ENCODE measurements at places on chromosomes 5 and 9.

DNA sequence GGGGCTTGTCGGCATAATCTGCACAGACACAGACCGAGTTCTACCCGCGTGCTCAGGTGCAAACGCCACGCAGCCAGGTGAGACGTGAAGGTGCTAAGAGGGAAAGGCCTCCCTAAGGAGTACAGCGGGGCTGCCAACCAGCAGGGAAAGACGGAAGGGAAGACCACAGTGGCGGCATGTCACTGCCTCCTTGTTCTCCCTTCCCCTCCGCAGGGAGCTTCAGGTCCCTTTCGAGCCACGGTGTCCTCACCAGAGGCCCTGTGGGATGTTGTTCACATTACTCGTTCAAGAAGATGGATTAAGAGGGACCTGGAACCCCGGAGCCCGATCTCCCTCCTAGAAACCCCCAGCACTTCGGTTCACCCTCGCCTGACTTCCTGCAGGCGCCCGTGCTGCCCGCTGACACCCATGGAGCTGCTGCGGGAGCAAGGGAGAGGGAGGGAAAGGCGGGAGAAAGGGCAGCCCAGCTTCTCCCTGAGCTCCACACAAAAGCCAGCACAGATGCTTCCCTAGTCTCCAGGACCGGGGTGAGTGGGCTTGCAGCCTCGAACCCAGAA is 686 bp downstream of the BRD9 start:
- DNase-seq = no peak

- DNase-seq = no peak
Measured at GRCh38 chr5:8954801-8955200, 591.1 kb downstream of the SEMA5A start.

GRCh38 chr5:82476155-82476554 is 198.0 kb upstream of the RPS23 start:
- no peak for DNase-seq

DNA sequence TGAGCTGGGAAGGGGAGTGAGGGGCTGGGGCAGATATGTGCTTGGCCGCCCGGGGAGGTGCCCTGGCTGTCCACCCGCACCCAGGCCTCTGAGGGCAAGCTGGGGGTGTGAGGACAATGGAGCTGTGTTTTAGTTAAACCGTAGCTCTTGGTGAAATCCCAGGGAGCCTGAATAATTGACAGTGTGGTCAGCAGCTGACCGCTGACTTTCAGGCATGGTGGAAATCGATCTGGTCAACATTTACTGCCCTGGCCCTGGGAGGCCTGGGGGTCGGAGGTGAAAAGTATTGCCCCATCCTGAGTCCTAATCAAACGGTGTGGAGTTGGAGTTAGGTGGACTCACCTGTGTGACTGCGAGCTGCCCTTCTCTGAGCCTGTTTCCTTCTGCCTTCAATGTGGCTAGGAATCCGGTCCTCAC is 31.2 kb upstream of the CRB2 start:
- DNase-seq = no peak

- DNase-seq = no peak
Measured at GRCh38 chr5:178476531-178476930, 113.7 kb downstream of the COL23A1 start.
